Left hindlimb (tissue), 1 donor: ENCODE measurements at places on chromosomes 5 and 9.

- no peak for DNase-seq
These were observed 56.3 kb upstream of the GPBP1 start for GRCh38 chr5:57117596-57117995.

GRCh38 chr9:131398204-131398603 is 4.3 kb downstream of the PRRC2B start:
- DNase-seq = no peak

GRCh38 chr5:10797261-10797660 is 36.2 kb upstream of the DAP start:
- no peak for DNase-seq

DNA sequence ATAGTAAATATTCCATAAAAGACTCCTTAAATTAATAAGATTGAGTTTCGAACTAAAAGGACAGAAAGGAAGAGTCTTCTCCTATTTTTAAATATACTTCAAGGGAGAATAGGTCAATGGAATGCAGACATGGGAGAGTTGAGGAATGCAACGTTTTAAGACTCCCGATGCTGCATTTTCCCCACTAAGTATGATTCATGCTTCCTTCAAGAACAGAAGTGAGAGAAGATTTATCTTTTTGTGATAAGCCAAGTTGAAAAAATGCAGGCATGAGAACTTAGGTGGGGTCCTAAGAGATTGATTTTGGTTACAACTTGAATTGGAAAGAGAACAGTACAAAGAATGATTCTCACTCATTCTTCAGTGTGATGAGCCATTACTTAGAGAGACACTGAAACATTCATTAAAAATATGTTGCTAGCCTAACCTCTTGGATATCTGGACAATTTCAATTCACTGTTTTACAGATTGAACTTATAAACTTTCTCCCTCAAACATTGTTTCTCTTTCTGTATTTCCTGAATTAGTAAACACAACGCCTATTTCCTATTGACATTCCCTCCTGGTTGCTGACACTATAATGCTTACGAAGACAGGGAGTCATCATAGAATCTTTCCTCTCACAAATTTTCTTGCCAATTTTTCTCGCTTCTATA is 1666.1 kb upstream of the WWC1 start:
- no peak for DNase-seq

GRCh38 chr5:78647838-78648358 is 674 bp downstream of the LHFPL2 start:
- peak; percentile 78 for DNase-seq

DNA sequence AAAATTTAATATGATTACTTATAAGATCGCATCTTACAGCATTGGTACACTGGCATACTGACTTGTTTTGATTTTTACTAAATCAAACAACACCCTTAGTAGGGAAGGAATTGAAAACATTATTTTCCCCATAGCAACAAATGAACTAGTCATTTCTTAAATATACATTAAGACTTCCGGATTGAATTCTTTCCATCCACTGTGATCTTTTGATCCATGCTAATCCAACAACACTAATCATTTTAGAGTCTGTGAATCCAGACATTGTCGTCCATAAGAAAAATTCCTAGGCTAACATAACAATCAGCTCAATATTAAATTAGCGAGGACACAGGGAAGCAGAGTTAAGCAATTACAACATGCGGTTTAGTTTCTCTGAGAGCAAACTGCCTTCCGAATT is 21.6 kb upstream of the ERAP1 start:
- DNase-seq = no peak

DNA sequence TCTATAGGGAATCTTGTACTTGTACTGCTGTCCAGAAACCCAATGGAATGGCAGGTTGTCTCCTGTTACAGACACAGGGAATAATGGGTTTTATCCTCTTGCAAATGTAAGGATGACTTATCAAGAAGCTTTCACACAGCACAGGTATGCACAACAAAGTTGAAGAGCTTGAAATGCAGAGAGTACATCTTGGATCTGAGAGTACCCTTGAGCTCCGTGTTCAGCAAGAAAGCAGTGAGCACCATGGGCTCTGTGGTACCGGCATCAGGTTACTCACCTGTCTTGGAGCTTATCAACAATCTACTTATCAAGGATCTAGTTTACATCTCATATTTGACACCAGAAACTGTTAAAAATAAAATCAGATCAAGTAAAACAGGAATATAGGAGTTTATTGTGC is 22.0 kb upstream of the EMB start:
- DNase-seq = no peak

- DNase-seq = no peak
These were observed 209.4 kb downstream of the PIK3R1 start for GRCh38 chr5:68424799-68425537.

- DNase-seq = no peak
These were observed 8.5 kb upstream of the CCDC187 start for GRCh38 chr9:136312436-136312835.

DNA sequence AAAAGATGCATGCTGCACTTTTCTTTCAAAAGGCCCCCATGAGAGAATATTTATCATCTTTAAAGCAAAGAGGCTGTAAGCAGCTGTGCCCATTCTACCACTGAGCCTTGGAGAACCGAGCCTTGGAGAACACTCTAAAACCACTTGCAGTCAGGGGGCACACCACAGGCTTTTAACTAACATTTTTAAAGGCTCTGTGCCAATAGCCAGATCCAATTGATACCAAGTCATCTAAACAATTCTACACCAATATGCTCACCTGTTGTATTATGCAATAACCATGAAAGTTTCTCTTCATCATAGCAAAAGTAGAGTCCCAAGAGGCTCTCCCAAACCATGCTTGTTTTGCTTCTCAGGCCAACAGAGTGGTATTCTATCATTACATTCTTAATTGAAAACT is 1090.5 kb upstream of the SEMA6A start:
- no peak for DNase-seq

DNA sequence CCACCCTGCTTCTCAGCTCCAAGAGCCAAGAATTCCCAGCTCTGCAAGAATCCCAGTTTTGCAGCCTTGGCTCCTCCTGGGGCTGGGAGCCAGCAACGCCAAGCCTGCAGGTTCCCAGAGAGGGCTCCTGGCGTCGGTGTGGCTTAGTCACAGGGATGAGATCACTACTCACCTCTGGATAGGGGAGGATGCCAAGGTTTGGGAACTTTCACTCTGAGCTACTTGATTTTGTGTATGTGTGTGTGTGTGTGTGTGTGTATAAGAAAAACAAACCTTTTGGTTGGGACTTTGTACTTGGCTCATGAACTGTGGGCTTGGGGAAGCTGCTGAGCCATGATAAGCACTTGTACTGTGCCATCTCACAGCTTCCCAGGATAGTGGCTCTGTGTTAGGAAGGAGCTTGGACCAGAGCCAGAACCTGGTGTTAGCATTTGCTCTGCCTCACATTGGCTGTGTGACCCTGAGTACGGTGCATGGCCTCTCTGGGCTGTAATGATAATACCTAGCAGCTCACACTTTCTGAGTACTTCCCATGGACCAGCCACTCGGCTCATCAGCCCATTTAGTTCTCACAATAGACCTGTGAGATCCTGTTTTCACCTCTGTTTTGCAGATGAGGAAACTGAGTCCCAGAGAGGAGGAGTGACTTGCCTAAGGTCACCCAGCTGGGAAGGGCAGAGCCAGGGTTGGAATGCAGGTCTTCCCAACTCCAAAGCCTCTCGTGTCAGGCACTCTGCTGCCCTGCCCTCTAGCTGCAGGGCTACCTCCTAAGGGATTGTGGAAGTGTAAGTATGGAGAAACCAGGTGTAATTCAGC is 41.4 kb upstream of the DAB2IP start:
- no peak for DNase-seq

- DNase-seq = no peak
These were observed 549.3 kb downstream of the CCDC171 start for GRCh38 chr9:16102154-16102553.

GRCh38 chr9:135909371-135909770 is 2.0 kb upstream of the CAMSAP1 start:
- DNase-seq = no peak

DNA sequence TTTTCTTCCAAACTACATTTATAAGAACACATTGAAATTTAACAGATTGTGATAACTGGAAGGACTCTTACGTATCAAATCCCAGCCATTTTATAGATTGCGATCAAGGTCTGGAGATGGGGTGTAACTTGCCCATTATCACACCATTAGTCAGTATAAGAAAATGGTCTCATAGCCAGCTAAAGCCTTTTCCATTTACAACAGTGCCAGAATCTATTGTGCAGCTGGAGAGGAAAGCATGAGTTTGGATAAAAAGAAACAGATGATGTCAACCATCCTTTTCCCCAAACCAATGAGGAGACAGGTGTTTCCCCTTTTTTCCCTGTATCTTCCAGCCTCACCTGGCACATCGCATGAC is 658.8 kb downstream of the ACTL7B start:
- DNase-seq = no peak

- no peak for DNase-seq
These were observed 298.6 kb downstream of the DIRAS2 start for GRCh38 chr9:90343991-90344390.

DNA sequence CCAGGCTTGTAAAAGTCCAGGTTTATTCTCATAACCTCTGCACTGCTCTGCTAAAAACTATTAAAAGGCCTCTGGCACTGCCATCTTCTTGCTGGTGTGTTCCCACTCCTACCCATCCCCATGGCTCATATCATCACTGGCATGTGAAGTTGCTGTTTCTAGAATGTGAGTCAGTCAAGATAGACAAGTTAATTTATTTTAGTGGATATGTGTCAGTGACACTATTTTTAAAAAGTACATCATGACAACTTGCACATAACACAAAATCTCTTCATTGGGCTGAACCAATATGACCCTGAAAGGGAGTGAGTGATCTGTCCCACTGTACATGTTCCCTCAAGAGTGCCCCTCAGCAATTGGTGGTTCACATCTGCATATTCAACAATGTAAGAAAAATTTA is 299.7 kb downstream of the NFIB start:
- no peak for DNase-seq

DNA sequence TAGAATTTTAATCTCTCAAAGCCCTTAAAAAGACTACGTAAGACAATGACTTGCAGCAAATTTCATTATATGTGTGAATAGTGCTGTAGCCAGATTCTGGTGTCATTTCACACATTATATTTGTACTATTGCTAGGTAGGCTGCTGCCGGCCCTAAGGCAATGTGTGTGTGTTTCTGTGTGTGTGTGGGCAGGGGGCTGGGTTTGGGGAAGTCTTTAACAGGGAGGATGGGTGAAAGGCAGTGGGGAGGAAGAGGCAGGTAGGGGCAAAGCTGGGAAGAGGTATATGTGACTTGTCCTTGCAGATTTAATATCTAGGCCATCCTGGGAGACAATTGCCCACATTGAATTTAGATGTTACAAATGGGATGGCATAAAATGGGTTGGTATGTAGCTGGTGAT is 130.8 kb downstream of the MACIR start:
- no peak for DNase-seq

DNA sequence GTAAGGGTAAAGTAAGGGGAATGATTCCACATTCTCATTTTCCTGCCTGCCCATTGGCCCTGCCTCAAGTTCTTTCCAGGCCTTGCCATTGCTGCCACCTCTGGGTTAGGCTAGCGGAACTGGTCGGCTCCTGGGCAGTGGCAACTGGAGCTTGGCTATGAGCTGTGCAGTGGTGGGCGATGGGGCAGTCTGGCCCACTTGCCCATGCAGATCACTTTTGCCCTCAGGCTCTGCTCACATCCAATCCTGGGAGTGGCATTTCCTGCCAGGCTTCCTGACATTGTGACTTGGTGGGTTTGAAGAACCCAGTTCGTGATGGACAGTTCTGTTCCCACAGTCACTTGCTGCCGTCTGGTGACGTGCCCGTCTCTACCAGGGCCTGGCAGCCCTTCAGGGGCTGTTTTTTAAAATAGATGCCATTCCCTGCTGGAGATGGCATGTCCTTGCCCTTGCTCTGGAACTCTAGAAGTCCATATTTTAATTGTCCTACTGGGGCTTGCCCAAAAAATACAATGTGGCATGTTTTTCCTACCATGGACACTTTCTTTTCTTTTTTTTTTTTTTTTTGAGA is 86.1 kb downstream of the FGF18 start:
- no peak for DNase-seq

- no peak for DNase-seq
These were observed 364.0 kb downstream of the NDUFS4 start for GRCh38 chr5:53924392-53924791.

- no peak for DNase-seq
These were observed 45.9 kb downstream of the C9orf50 start for GRCh38 chr9:129574911-129575585.

DNA sequence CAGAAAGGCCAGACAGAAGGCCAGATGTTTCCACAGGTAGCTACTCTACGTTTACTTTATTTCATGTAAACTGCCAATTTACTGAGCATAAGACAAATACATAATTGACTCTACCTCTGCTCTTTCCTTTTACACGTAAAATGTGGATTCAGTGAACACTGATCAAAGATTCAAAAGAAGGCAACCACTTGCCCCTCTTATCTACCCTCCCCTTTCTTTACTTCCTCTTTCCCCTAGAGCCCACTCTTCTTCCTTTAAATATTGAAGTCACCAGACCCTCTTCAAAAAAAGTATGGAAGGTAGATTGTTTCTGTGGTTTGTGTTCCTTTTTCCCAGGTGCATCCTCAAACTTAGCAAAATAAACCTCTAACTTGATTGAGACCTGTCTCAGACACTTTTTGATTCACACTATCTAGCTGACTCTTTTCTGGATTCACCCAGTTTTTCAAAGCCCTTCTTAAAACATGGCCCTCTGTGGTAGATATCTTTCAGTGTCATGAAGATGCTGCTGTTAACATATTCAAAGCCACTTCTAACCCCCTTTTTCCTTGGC is 6.7 kb downstream of the FAM114A2 start:
- DNase-seq = no peak

- DNase-seq = no peak
These were observed 724.4 kb downstream of the TLE1 start for GRCh38 chr9:80964914-80965313.

GRCh38 chr5:154421868-154422267 is 23.9 kb upstream of the SAP30L start:
- DNase-seq = no peak

DNA sequence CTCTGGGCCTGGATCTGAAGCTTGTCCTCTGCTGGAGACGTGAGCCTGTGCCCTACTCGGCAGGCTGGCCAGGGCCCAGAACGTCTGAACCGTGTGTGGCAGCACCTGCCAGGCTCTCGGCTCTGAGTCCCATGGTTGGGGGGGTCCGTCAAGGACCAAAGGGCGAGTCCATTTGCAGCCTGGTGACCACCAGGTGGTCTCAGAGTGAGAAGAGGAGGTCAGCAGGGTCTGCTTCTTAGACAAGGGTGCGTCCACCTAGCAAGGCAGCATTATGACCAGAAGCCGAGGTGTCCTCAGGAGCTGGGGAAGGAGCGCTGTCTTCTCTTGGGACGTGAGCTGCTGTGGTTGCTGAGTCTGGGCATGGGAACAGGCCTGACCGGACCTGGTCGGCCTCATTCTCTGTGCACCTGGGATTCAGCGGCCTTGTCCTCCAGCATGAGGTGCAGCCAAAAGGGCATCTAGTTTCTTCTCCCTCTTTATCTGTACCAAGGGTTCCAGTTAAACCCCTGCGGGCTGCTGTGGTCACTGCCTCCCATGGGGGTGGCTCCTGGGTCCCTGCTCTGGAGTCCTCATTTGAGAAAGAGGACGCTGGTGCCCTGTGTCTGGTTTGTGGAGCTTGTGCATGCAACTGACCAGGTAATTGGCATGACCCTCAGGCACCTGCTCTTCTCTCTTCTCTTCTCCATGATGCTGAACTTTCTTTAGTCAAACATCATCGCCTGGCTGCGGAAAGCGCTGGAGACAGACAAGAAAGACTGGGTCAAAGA is 14.4 kb downstream of the EXOC3 start:
- DNase-seq = no peak
